Activated gamma-delta T cell treated with Interleukin-2 at 50 U/mL for 16 hours (primary cell): ENCODE measurements at places on chromosomes 11 and 22.

- peak; percentile 70 for DNase-seq
Observed at GRCh38 chr22:37681556-37682049, 4.5 kb upstream of the NOL12 start.

- no peak for DNase-seq
Observed at GRCh38 chr22:30984317-30984716, 15.3 kb downstream of the TUG1 start.

GRCh38 chr22:40620464-40621046 lies 16.0 kb downstream of the MRTFA start:
- no peak for DNase-seq

DNA sequence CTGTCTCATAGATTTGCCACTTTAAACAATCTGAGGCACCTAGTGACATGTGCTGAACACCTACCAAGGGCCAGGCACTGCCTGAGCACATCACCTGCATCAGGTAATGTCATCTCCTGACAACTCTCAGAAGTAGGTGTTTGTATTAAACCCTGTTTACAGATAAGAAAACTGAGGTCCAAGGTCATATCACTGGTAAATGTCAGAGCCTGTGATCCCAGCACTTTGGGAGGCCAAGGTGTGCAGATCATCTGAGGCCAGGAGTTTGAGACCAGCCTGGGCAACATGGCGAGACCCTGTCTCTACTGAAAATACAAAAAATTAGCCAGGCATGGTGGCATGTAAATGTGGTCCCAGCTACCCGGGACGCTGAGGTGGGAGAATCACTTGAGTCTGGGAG lies 39.1 kb upstream of the ACCSL start:
- no peak for DNase-seq

- DNase-seq = no peak
Observed at GRCh38 chr22:50007057-50007511, 5.5 kb downstream of the IL17REL start.

- DNase-seq = peak; percentile 19
Observed at GRCh38 chr22:50581950-50582492, 628 bp downstream of the CHKB start.

GRCh38 chr11:6298605-6299004 lies 21.7 kb downstream of the CAVIN3 start:
- DNase-seq = no peak

DNA sequence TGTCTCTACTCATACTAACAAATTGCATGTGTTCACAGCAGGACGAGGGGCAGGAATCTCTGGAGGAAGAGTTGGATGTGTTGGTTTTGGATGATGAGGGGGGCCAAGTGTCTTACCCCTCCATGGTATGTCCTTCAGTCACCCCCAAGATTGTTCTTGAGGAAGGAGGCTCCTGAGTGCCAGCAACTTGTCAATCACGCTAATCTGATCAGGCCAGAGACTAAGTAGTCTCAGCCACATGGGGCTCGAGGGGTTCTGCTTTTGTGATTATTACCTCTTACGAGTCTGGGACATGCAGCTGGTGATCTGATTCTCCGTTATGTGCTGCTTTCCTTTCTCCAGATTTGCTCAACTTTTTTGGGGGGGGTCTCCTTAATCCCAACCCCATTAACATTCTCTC lies 54.3 kb downstream of the CTNND1 start:
- DNase-seq = no peak

DNA sequence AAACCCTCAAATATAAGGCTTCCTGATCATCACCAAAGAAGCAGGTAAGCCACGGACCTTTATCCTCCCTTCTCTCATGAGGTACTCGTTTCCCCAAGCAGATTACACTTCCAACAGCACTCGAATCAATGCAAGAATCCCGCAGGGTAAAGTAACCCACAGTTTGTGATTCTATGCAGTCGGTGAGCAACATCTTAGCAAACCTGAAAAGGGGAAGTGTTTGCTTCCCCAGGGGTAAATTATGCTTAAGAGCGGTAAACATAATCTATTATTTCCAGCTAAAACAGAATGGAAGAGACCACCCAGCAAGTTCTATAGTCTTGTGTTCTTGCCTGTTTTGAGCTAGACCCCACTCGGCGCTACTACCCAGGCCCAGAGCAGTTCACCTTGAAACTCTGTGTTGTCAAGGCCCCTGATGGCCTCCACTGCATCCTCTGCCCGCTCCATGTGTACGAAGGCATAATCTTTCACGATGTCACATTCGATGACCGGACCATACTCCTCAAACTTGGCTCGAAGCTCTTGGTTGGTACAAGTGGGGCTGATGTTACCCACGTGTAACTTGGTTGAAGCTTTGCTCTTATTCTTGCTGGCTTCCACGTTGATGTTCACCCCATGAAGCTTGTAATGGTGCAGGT lies 1.3 kb downstream of the RBM4B start:
- DNase-seq = no peak

GRCh38 chr11:2806351-2807024 lies 79.1 kb downstream of the CDKN1C start:
- peak; percentile 1 for DNase-seq

- no peak for DNase-seq
Observed at GRCh38 chr22:31107894-31108218, 488 bp upstream of the SELENOM start.

DNA sequence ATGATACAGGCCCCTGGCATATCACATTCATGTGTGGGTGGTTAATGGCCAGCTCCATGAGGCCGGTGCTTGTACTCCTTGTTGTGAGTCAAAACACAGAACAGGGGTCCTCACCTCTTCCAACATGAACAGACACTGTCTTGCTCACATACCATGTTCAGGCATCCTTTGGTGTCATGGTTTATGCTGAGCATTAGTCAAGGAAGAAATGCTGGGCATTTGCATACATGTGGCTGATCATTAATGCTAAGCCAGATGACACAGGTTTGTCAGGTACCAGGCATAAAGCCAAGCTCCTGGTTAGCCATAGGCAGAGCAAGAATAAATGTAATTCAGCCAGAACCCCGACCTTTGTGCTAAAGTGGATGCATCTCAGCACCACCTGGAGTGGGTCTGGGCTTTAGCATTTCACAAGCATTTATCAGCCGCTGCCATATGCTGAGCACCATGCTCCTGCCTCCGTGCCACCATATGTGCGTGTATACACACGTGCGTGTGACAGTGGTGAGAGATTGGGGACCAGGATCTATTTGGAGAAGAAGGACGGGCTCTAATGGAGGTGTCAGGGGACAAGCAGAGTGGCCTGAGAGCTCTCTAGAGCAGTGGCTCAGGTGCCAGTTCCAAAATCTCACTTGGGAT lies 55.0 kb downstream of the MICAL2 start:
- DNase-seq = no peak

DNA sequence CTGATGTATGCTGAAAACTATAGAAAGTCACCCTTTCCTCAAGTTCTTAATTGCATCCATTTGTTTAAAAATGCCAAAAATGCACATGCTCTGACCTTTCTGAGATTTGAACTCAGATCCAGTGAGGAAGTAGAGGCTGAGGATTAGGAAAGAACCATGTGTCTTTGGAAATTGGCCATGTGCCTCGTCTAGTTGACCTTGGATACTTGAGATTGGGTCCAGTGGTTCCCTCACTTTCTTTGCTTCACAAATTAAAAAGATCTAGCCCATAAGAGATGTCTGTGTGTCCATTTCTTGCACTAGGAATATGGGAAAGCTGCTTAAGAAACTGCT lies 128.3 kb downstream of the MAML2 start:
- DNase-seq = no peak

GRCh38 chr11:45677770-45678512 lies 12.5 kb upstream of the CHST1 start:
- no peak for DNase-seq

- DNase-seq = no peak
Observed at GRCh38 chr11:75659836-75660235, 9.0 kb downstream of the MAP6 start.

GRCh38 chr11:73393479-73394415 lies 17.5 kb downstream of the RELT start:
- DNase-seq = peak; percentile 64

- DNase-seq = no peak
Observed at GRCh38 chr11:61512435-61512834, 3.9 kb downstream of the LRRC10B start.

DNA sequence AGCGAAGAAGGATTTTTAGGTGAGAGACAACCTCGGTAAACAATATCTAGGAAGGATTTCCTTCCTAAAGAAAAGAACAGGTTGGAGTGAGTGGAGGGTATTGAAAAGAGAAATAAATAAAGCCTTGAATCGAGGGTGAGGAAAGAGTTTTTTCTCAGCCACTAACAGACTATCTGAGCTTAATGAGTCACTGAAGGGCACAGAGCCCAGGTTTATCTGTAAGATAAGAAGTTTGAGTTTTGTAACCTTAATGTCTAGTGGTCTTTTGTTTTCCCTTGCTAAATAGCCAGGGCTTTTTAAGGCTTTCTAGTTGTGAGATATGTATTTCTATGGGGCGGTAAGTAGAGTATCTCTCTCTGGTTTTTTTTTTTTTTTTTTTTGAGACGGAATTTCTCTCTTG lies 394.5 kb upstream of the KIRREL3 start:
- DNase-seq = no peak

GRCh38 chr11:111443640-111444039 lies 64.6 kb upstream of the POU2AF1 start:
- DNase-seq = no peak

DNA sequence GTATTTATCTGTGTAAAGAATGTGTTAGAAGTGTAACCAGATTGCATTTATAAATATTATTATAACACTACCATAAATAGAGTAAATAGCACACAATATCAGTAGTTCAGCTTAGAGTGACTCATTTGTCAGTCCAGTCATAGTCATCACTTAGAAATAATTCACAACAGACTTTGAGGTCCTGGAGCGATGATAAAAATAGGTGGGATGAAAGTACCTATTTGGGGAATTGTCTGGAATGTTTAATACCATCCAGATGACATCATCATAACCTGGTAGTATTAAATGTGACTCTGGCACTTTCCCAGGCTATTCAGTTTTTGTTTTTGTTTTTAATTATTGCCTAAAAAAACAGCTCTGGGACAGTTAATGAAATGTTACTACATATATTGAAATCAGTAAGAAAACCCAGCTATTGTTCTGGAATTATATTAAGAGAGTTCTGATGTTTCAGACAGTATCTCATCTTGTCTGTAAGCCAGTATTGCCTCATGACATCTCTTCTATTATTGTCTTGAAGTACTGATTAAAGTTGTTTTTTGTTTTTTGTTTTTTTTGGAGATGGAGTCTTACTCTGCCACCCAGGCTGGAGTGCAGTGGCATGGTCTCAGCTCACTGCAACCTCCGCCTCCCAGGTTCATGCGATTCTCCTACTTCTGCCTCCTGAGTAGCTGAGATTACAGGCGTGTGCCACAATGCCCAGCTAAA lies 74.8 kb downstream of the SIK2 start:
- no peak for DNase-seq

DNA sequence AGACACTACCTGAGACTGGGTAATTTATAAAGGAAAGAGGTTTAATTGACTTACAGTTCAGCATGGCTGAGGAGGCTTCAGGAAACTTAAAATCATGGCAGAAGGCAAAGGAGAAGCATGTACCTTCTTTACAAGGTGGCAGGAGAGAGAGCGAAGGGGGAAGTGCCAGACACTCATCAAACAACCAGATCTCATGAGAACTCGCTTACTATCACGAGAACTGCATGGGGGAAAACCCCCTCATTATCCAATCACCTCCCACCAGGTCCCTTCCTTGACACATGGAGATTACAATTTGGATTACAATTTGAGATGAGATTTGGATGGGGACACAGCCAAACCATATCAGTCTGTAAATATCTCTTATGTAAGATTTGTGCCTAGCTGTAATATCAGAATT lies 50.9 kb upstream of the ATXN10 start:
- DNase-seq = no peak

DNA sequence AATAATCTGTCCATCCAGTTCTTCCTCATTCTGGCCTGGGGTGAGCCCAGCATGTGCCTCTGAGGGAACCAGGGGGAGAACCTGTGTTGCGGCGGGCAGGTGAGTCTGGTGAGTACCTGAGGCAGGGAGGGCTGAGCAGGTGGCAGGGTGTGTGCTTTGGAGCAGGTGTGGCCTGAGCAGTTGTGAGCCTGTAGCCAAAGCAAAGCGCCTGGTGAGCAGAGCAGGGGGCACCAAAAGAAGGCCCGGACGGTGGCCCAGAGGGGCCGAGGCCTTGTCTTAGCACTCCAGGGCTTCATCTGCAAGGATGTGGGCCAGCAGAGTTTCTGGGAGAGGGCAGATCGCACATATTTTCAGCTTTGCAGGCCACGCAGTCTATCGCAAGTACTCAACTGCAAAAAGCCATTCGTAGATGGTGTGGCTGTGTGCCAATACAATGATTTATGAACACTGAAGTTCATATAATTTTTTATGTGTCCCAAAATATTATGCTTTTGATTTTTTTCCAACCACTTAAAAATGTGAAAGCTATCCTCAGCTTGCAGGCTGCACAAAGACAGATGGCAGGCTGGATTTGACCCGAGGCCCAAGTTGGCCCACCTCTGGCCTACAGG lies 8.7 kb downstream of the GLB1L2 start:
- DNase-seq = no peak

- no peak for DNase-seq
Observed at GRCh38 chr11:90630176-90630575, 407.3 kb upstream of the CHORDC1 start.

DNA sequence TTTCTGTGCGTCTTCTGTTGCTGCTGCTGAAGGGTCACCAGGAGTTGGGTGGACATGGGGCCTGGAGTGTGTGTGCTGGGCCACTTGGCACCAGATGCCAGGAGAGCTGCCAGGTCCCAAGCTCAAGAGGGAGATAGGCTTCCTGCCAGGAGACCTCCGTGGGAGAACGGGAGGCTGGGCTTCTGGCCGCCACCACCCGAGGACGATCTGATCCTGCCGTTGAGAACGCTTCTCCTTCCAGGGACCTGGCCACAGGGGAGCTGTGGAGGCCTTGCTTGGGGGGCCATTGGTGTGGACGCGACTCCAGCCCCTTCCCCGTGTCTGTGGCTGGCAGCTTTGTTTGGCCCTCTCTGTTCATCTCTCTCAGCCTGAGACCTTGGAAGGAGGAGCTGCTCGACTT lies 2.4 kb downstream of the BRSK2 start:
- DNase-seq = no peak

- DNase-seq = no peak
Observed at GRCh38 chr11:71117311-71117710, 135.1 kb downstream of the SHANK2 start.

DNA sequence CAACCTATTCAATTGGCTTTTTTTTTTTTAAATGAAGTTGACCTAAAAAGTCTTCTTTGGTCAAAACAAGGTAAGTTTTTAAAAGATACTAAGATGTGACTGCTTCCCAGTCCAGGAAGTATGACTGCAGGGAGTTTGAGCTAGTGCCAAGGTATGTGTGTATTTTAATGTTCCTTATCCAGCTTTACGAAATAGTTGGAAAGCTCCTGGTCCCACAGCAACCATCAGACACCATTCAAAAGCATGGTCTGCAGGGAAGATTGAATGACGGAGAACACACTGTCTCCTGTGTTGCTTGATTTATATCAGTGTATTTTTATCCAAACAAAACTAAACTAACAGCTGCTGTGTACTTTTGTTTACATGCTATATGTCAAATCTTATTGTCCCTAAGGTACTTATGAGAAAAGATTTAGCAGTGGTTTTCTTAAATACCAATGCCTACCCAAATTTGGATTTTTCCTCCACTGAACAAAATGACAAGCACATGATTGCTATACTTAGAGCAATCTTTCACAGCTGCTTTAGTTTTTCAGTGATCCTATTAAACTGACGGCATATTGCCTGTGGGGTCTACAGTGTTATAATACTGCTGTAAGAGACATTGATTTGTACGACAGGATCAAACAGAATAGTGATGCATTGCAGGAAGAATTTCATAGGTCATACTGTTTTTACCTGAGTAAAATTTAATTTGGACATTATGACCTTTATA lies 122.9 kb downstream of the DCDC1 start:
- no peak for DNase-seq
